ENCODE measurements at places on chromosomes 13 and 19.
A peak's percentile ranks its signal among the peaks of the same experiment; 100 is the strongest.

DNA sequence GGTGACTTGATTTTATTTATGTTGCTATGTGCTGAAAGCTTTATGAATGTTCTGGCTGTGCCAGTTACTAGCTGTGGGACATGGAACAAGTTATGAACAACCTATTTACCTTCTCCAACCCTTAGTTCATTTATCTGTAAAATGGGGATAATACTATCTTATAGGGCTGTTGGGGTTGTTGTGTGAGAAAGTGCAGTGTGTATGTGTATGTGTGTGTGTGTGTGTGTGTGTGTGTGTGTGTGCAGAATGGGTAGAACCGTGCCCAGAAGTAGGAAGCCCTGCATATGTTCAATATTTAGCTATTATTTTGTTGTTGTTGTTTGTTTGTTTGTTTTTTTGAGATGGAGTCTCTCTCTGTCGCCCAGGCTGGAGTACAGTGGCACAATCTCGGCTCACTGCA, 20.4 kb downstream of the ZSWIM9 start:
- no peak for DNase-seq

GRCh38 chr19:9877780-9878510, 42.8 kb downstream of the PIN1 start:
- DNase-seq = peak; percentile 78

DNA sequence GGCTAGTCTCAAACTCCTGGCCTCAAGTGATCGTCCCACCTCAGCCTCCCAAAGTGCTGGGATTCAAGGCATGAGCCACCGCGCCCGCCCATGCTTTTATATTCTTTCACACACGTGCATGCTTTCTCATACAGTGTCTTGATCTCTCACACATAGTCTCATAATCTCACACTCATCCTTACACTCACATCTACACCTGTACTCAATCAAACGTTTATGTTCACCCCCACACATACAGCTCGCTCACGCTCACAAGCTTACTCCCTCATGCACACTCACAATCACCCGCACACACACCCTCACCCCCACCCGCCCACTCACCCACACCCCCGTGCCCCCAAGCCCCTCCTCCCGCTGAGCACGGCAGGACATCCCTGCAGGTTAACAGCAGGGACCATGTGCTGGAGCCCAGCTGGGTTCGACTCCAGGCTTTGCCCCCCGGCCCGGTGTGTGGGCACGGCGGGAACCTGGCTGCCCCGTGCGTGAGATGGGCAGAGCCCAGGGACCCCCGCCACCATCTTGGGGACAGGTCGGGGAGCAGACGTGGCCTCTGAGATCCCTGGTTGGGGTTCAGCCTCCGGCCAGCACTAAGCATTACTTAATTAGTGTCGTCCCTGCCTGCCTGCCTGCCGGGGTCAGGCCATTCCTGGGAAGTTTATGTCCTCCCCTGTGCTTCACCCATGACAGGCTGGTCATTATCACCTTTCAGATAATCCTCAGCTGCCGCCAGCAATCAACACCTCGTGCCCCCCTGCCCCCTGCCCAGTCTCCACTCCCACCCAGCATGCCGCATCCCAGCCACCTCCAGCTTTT, 11.4 kb downstream of the SBK2 start:
- DNase-seq = no peak

GRCh38 chr13:32949820-32950219, 66.4 kb upstream of the KL start:
- no peak for DNase-seq

- DNase-seq = peak; percentile 16
Observed at GRCh38 chr19:13098277-13099072, 4.2 kb downstream of the LYL1 start.
